ENCODE measurements at places on chromosomes 4 and X. TPM values are rescaled to one million over a fixed set of nuclear protein-coding genes. Genes with fewer than 3 reads are reported as not detected.

DDX60 gene
- total RNA-seq = 4.3 TPM

DDX53 gene
- not detected for total RNA-seq

- no peak for DNase-seq
Observed at GRCh38 chr4:38829237-38829636, 24.6 kb upstream of the TLR1 start.

DNA sequence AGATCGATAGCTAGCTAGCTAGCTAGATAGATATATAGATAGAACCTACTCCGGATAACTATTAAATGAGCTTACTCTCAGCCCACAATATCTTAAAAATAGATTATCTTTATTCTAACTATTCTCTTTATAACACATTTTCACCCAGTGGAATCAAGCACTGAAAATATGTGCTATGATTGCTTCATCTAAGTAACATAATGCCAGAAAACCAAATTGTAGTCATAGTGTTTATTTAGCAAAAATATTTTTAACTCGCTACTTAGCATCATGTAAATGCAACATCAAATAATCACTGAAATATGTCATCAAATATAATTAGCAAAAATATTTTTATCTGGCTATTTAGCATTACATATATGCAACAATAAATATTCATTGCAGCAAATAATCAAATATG lies 1.5 kb downstream of the TMEM156 start:
- no peak for DNase-seq

GRCh38 chrX:139538907-139539790 lies 8.6 kb downstream of the F9 start:
- no peak for DNase-seq

- no peak for DNase-seq
Observed at GRCh38 chr4:145814246-145814645, 124.4 kb downstream of the ZNF827 start.
